ENCODE measurements at places on chromosomes 1 and 21.

- DNase-seq, result no peak
These were observed 99.5 kb downstream of the LACTBL1 start for GRCh38 chr1:22872981-22873664.

DNA sequence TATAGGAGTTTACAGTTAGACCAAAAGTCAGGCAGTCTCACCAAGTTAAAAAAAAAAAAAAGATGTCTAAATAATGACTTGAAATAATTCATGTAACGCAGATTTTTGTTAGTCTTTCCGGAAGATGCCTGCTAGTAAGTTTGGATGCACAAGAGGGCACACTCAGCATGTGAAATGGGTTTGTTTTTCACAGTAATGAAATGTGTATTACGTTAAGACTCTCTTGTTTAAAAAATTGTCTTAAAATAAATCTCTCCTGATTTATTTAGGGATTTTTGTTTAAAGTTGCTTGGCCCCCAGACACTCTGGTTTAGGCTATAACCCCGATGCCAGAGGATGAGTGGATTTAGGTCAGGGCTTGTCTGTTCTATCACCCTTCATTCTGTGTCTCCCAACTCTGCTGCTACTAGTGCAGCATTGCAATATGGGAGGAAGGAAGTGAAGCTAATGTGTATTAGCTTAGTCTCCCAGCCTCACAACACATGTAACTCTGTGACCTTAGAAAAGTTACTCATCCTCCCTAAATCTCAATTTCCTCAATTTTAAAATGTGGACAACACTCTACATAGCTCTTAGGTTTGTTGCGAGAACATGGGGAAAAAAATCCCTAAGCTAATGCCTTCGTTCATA, 25.7 kb downstream of the CTH start:
- DNase-seq, result no peak

GRCh38 chr1:22772014-22772413, 61.4 kb downstream of the EPHB2 start:
- DNase-seq, result no peak

GRCh38 chr1:156601122-156601830, at the start of gene GPATCH4:
Gene GPATCH4, minus strand, starts transcription at chr1:156601479.
- peak; percentile 78 for DNase-seq

DNA sequence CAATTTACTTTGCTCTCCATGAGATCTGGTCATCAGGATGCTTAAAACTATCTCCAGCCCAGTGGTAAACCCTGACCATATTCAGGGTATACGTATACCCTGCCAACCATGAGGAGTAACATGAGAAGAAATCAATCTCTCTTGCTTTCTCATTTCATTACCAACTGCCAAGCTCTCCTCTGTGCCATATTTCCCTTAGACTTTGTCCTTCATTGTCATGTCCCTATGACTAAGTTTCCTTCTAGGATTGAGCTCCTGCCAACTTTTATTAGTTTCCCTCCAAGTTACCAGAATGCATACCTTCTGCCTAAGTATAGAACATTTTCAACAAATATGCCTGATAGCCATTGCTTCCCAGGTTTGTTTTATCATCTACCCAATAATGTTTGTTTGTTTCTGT, 1113.9 kb upstream of the B3GALT2 start:
- no peak for DNase-seq

- DNase-seq, result no peak
These were observed 150.8 kb downstream of the PEX14 start for GRCh38 chr1:10625554-10625953.

DNA sequence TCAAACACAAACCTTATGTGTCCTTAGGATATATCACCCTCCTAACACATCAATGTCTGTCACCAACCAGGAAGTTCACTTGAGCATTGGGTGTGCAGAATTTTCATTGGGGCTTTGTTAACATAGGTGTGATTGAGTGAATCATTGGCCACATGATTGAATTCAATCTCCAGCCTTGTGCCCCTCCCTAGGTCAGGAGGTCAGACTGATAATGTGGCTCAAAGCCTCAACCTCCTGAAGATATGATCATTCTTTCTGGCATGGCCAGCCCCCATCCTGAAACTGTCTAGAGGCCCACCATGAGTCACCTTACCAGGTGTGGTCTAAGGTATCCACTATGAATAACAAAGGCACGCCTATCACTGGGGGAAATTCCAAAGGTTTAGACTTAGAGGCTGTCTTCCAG, 90.1 kb downstream of the PKN2 start:
- no peak for DNase-seq

DNA sequence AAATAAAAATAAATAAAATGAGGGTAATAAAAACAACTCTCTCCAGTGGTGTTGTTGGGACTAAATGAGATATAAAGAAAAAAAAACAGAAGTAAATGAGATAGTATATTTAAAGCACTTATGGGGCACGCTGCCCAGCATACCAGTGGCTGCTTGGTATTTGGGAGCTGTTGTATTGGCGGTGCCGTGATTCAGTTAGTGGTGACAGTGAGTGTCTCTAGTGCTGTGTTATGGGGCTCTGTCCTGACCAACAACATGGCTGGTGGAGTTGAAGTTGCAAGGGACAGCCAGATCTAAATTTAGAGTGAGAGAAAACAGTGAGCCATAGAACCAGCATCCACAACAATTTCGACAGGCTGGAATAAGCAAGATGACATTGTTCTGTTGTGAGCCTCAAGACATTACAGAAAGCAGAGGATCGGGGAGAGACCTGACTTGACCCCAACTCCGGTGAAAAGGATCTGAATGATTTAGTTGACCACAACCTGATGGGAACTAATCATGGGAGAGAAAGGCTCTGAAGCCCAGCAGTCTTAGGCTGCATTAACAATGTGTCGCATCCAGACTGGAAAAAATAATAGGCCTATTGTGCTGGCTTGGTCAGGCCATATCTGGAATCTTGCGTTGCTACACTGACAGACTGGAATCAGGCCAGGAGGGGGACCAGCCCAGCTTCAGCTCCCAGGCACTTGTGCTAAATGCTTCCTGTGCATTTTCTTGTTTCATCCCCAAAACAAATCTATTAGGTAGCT, 2.4 kb upstream of the MFSD2A start:
- DNase-seq, result no peak

DNA sequence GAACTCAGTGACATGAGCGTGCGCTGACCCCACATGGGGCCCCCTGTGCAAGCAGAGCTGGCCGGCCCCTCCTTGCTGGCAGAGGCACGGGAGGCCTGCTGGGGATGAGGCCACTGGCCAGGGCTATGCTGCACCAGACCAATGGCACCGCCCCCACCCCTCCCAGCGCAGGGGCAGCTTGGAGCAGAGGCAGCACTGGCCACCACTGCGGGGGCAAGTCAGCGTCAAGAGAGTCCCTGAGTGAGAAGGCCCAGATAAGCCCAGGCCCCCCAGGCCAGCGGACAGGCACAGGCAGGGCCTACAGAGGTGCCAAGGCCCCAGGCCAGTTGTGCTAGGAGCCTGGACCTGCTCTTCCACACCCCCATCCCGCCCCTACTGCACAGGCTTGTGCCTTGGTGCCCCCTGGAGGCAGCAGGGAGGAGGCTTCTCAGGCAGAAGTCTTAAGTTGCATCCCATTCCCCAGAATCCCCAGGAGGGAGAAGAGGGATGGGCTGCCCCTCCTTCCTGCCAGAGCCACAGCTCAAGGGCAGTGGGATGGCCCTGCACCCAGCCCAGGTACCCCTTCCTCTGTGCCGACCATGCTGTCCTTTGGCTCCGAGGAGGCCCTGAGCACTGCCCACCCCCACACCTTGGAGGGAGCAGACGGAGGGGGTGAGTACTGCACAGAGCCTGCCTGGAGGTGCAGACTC, 35.8 kb downstream of the EPHX1 start:
- DNase-seq, result no peak

- no peak for DNase-seq
These were observed 155.7 kb downstream of the COP1 start for GRCh38 chr1:176051402-176051801.

DNA sequence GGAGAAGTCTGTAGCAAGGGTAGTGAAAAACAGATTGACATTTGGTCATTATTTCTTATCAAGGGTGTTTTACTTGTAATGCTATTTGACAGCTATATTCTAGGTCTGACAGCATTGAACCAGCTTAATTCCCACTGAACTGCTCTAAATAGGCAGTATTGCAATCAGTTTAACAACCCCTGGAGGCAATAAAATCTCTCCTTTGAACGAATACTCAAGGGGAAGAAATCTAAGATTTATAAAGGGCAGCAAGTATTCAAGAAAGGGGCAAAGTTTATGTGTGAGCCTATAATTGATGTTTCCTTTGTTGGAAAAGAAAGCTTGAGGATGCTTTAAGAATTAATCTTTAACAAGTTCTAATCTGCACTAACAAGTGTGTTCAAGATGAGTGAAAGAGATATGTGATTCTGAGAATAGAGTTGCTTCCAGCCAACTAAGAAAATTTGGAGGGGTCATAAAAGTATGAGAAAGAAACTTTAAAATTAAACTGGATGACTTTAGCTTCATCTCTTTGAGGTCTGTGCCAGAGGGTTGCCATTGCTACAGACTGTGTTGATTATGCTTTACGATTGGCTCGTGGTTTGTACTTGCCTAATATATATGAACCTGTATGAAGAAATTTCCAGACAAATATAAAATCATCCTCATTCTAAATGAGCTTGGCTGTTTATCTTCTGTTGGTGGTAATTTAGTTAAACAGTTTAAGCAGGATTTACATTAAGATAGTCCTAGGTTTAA, 72.5 kb downstream of the ZNF326 start:
- no peak for DNase-seq

DNA sequence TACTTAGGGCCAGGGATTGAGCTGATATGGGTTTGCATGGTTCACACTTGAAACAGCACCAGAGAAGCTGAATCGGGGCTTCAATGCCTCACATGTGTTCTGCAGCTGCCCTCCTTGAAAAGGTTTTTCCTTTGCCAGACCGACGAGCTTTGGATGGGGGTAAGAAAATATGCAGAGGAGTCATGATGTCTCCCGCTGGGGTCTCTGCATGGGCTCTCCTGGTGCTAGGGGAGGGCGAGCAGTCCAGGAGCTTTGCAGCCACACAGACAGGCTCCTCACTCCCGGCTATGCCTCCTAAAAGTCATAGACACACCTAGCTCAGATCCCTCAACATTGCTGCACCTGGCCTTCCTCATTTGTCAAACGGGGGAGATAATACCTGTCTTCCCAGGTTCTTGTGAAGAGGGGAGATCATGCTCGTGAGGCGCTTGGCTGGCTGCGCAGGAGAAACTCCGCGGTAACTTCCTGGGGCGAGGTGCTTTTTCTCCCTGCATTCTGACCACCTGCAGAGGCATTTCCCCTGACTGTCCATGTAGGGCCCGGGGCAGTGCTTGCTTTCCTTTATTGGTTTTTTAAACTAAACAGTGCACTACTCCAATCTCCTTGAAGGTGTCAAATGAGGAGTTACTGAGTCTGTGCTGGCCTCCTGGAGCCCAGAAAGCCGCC, 112.4 kb downstream of the PLXNA2 start:
- DNase-seq, result no peak

- DNase-seq, result no peak
These were observed 1.1 kb upstream of the MRPL24 start for GRCh38 chr1:156742017-156742416.

DNA sequence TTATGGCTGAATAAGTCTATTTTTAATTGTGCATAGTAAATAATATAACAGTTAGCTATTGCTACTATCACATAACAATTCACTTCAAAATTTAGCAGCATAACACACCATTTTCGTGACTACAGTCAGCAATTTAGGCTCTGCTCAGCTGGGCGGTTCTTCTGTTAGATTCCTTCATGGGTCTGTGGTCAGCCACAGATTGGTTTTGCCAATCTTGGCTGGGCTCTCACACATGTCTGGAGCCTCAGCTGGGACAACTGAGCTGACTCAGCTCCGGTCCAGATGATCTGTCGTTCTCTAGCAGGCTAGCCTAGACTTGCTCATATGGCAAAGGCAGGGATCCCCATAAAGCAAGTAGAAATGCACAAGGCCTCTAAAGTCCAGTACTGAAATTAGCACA, 15.1 kb upstream of the CDC42BPA start:
- DNase-seq, result no peak

- no peak for DNase-seq
These were observed 3.8 kb downstream of the DNALI1 start for GRCh38 chr1:37560401-37561132.

DNA sequence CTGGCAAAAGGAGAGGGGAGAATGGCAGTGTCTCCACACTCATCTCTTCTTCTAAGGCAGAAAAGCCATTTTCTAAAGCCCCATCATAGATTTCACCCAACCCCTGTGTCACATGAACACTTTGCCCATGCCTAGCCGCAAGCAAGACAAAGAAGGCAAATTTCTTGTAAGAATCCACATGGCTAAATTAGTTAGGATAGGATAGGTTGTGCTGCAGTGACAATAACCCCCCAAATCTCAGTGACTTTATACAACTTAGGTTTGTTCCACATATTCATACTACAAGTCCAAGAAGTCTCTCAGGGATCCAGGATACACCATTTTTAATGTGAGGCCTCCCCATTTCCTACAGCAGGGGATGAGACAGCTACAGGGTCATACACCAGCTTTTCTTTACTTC, 40.8 kb downstream of the MIS18A start:
- DNase-seq, result no peak

DNA sequence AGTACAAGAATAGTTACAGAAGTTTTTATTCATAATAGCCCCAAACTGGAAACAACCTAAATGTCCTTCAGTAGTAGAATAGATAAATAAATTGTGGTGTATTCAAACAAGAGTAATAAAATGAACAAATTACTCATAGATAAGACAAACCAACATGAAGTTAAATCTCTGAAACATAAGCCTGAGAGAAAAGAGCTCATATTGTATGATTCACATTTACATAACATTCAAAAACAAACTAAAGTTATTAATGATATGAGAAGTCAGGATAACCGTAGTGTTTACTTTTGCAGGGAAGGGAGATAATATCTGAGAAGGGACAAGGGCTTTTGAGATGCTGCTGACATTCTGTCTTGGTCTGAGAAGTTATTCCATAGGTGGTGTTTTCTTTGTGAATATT, 13.5 kb downstream of the STPG1 start:
- DNase-seq, result no peak
